ENCODE measurements at places on chromosomes 7 and 10.

DNA sequence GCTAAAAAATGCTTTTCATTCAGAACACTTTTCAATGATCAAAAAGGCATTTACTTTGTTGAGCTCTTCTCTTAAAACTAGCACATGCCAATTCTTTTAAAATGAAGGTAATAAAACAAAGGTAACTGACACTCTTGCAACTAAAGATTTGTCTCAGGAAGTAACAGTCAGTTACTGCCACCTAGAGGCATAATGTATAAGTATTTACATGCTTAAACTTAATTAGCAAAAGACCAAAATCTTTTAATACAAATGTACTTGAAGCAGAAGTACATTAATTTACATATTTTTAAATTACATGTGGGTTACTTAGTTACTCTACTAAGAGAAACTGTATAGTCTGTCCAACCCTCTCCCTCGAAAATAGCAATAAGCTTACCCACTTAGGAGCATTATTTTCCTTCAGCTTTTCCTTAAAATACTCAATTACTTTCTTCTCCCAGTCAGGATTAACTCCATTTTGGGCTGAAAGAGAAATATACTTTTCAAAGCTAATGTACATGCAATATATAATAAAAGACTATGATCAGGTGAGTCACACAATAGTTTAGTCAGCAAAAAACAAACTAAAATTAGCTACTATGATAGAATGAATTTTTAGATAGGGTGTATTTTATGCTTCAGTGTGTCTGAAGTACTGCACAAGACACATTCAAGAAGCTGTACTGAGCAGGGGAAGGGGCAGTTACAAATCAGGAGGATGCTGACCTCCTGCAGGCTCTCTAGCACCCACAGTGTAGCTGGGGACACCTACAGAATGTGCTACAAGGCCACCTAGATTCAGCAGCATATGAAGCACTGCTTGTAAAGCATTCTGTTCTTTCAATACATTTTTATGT lies 13.0 kb downstream of the MCMBP start:
- DNase-seq, result no peak

DNA sequence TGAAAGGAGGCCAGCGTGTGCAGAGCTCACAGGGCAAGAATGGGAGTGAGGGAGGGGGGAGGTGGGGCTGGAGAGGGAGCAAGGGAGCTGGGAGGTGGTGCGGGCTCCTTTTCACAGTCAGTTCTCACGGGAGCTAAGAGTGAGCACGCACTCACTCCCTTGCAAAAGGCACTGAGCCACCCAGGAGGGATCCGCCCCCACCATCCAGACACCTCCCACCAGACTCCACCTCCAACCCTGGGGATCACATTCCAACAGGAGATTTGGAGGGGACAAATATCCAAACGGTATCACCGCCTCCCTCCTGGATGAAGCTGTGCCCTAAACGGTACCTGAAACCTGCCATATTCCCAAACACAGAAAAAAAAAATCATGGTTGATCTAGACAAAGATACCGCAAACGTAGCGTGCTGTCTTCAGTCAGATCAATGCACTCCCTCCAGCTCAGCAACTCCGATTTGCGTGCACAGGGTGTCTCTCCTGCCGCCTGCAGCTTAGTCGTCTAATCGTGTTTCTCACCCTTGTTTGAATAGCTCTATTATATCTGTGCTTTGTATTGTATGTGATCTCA lies 20.3 kb upstream of the PRKAG2 start:
- no peak for DNase-seq

DNA sequence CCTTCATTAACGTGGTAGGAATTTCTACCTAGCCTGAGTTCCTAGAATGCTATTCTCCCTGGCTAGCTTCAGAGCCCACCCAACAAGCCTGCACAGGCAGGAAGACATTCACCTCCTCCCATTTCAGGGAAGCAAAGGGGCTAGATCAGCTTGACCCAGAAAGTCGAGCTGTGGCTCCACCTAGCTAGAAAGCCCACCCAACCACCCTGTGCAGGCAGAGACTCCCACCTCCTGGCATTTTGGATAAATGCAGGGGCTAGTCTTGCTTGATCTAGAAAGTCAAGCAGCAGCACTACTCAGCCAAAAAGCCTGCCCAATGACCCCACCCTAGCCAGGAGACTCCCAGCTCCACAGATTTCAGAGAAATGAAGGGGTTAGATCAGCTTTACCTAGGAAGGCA lies 479.5 kb downstream of the SDK1 start:
- DNase-seq, result no peak

DNA sequence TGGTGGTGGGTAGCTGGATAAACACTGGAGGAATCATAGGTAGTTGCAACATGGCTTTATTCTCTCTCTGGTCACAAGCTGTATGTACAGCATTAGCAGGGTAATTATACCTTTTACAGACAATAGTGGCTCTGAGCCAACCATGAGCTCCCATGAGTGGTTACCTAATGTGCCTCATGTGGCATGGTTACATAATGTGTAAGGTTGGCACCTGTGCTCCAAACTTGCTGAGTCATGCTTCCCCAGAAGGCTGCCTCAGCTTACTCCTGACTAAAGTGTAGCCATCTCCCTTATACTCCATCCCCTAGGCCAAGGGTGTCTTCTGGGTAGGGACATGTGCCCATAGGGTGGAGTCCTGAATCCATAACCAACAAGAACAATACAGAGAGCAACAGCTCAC lies 345.3 kb upstream of the SEMA3C start:
- DNase-seq, result no peak

- DNase-seq, result no peak
These were observed 9.6 kb downstream of the ESYT2 start for GRCh38 chr7:158819571-158820203.
